ENCODE measurements at places on chromosomes 2 and 18. TPM values are rescaled to one million over a fixed set of nuclear protein-coding genes. Genes with fewer than 3 reads are reported as not detected.

- H3K4me3 ChIP-seq: no peak overlapping the region
- H3K36me3 ChIP-seq: no peaks in the 10 kb centered on the region
- peaks cover 4% of the 10 kb centered on the region for H3K4me1 ChIP-seq
- H3K27me3 ChIP-seq: no peaks in the 10 kb centered on the region
- peak; percentile 82 for DNase-seq
Measured at GRCh38 chr2:168773719-168774521, 28.5 kb upstream of the NOSTRIN start.

DNA sequence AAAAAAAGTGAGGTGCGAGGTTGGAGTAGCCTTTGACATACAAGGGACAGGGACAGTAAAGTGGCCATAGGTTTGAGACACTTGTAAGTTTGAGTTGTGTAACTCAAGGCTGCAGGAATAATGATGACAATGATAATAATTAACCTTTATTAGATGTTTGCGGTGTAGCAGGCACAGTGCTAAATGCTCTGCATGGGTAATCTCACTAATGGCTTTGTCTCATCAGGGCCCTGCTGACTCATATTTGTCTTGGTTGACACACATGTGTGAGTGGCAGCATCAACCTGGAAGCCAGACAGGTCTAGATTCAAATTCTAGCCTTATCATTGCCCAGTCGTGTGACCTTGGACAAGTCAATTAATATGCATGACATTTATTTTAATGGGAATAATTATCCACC lies 126.2 kb downstream of the FSHR start:
- no peak for DNase-seq
- no peaks in the 10 kb centered on the region for H3K4me1 ChIP-seq
- H3K4me3 ChIP-seq: no peak overlapping the region
- no peaks in the 10 kb centered on the region for H3K27me3 ChIP-seq
- no peaks in the 10 kb centered on the region for H3K36me3 ChIP-seq

- no peak overlapping the region for H3K4me3 ChIP-seq
- H3K36me3 ChIP-seq: no peaks in the 10 kb centered on the region
Measured at GRCh38 chr2:236526455-236527158, 43.0 kb upstream of the ACKR3 start.

DNA sequence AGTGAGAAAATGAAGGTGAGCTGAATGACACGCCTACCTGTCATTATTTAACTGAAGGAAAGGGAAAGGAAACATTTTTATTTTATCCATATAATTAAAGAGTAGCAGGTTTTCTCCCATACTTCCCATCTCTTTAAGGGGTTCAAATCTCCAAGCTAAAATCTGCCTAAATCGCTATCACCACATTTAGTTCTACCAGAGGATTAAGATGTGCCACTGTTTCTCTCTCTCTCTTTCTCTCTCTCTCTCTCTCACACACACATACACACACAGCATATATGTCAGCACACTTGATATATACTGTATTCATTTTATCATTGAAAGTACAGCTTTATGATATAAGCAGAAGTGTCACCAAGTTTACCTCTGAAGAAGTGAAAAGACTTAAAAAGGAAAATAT lies 3.1 kb downstream of the WIPF1 start:
- no peak for DNase-seq
- no peak overlapping the region for H3K4me3 ChIP-seq
- no peaks in the 10 kb centered on the region for H3K36me3 ChIP-seq
- H3K4me1 ChIP-seq: peaks cover 43% of the 10 kb centered on the region
- peak overlapping the region; percentile 70 for H3K27ac ChIP-seq

GRCh38 chr2:240745456-240745855 lies 53.8 kb downstream of the AQP12A start:
- no peaks in the 10 kb centered on the region for H3K36me3 ChIP-seq
- H3K4me1 ChIP-seq: no peaks in the 10 kb centered on the region
- H3K4me3 ChIP-seq: no peak overlapping the region
- DNase-seq: no peak

GRCh38 chr2:26849056-26849999 lies 1.4 kb downstream of the DPYSL5 start:
- peaks cover 66% of the 10 kb centered on the region for H3K27me3 ChIP-seq
- no peak for DNase-seq
- no peak overlapping the region for H3K27ac ChIP-seq
- no peak overlapping the region for H3K4me3 ChIP-seq
- H3K4me1 ChIP-seq: peaks cover 4% of the 10 kb centered on the region

- DNase-seq: no peak
- H3K36me3 ChIP-seq: peaks cover 2% of the 10 kb centered on the region
- no peak overlapping the region for H3K27ac ChIP-seq
- H3K4me1 ChIP-seq: peaks cover 22% of the 10 kb centered on the region
Measured at GRCh38 chr2:232261776-232262175, 116.8 kb upstream of the ALPP start.

- no peak overlapping the region for H3K27ac ChIP-seq
- no peaks in the 10 kb centered on the region for H3K27me3 ChIP-seq
- H3K36me3 ChIP-seq: no peaks in the 10 kb centered on the region
- peaks cover 17% of the 10 kb centered on the region for H3K4me1 ChIP-seq
- no peak overlapping the region for H3K4me3 ChIP-seq
- no peak for DNase-seq
Measured at GRCh38 chr2:239253701-239254436, 147.0 kb downstream of the HDAC4 start.

- no peaks in the 10 kb centered on the region for H3K4me1 ChIP-seq
- H3K27ac ChIP-seq: no peak overlapping the region
- no peaks in the 10 kb centered on the region for H3K36me3 ChIP-seq
- H3K4me3 ChIP-seq: no peak overlapping the region
Measured at GRCh38 chr18:10120622-10121021, 206.8 kb downstream of the VAPA start.

DNA sequence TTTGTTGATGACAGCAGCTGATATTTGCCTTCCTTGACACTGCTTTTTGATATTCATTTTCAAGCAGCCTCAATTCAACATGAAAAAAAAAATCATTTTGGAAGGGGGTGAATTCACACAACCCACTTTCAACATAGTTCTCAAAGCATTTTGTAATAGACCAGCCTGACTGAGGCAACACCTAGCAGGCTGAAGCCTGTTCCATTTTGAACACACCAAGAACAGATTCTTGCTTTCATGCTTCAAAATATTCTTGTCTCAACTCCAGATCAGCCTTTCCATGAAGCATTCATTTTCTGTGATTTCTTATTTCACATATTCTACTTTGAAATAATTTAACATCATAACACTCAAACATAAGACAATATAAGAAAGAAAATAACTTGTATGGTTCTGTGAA lies 812.6 kb upstream of the POU3F3 start:
- H3K27me3 ChIP-seq: no peaks in the 10 kb centered on the region
- no peak for DNase-seq
- H3K27ac ChIP-seq: no peak overlapping the region
- no peak overlapping the region for H3K4me3 ChIP-seq
- H3K4me1 ChIP-seq: no peaks in the 10 kb centered on the region

GRCh38 chr2:58709687-58710354 lies 468.7 kb upstream of the FANCL start:
- no peak overlapping the region for H3K27ac ChIP-seq
- no peak for DNase-seq
- H3K4me1 ChIP-seq: no peaks in the 10 kb centered on the region
- no peaks in the 10 kb centered on the region for H3K36me3 ChIP-seq
- no peaks in the 10 kb centered on the region for H3K27me3 ChIP-seq

GRCh38 chr2:113178069-113178746 lies 4.4 kb downstream of the PSD4 start:
- H3K27ac ChIP-seq: no peak overlapping the region
- DNase-seq: no peak
- no peak overlapping the region for H3K4me3 ChIP-seq

DNA sequence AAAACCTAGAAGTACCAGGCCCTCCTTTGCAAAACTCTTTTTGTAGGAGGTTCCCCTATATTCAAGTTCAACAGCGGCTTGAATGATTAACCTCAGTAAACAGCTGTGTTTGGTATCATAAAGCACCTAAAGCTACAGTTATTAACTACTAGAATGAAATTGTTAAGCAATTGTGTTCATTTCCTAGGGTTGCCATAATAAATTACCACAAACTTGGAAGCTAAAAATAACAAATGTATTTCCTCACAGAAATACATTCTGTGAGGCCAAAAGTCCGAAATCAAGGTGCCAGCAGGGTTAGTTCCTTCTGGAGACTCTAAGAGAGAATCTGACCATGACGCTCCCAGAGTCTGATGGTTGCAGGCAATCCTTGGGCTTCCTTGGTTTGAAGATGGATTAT lies 202.1 kb upstream of the ACVR2A start:
- no peak overlapping the region for H3K27ac ChIP-seq
- no peak overlapping the region for H3K4me3 ChIP-seq
- no peaks in the 10 kb centered on the region for H3K27me3 ChIP-seq

DNA sequence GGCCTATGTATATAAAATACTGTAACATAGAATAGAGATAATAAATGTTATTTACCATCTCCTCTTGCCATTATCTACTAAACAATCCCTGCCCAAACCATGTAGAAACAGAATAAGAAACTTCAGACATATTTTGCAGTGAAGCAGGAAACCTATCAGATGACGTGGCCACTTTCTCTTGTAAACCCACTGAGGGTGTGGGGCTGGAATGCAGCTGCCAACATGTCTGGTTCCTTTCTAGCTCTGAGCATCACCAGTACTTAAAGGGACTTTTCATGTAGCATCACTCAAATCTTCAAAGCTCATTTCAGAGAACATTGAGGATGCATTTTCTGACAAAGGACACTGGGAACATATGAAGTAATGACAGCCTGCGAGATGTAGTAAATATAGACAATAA lies 251.8 kb downstream of the LPIN1 start:
- H3K27ac ChIP-seq: no peak overlapping the region
- DNase-seq: peak; percentile 43
- H3K4me1 ChIP-seq: peaks cover 12% of the 10 kb centered on the region
- no peak overlapping the region for H3K4me3 ChIP-seq

DNA sequence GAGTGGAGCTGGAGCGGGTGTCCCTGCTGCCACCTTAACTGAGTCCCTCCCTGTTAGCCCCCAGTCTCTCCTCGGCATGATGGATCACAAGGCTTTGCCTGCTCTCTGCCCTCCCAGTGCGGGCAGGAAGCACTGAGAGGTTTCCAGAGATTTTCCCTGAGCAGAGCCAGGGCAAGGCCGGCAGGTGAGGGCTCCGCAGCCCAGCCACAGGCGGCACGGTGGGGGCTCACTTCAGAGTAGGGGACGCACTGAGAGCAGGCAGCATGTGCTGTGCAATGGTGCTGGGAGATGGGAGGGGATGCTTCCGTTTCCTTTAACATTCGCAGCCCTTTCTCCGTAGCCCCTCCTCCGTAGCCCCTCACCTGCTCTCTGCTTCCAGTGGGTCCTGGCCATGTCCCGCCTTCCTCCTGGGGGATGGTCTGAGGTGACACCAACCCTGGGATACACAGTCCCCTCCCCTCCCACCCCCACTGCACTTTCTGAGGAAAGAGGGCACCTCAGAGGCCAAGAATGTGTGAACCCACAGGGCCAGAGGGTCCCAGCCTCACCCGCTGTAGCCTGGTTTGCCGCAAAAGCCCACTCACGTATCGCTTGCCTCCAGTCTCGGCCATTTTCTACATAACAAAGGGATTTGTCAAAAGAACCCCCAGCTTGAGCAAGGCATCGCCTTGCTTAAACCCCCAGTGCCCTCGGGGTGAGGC lies 10.7 kb downstream of the KCNF1 start:
- no peaks in the 10 kb centered on the region for H3K36me3 ChIP-seq
- no peak overlapping the region for H3K27ac ChIP-seq
- H3K4me3 ChIP-seq: no peak overlapping the region
- no peaks in the 10 kb centered on the region for H3K4me1 ChIP-seq
- DNase-seq: no peak

GRCh38 chr2:102618452-102619413 lies 620 bp upstream of the SLC9A2 start:
- no peak overlapping the region for H3K27ac ChIP-seq
- peaks cover 2% of the 10 kb centered on the region for H3K4me1 ChIP-seq
- peaks cover 46% of the 10 kb centered on the region for H3K27me3 ChIP-seq
- peak; percentile 16 for DNase-seq
- H3K4me3 ChIP-seq: peak overlapping the region; percentile 30

DNA sequence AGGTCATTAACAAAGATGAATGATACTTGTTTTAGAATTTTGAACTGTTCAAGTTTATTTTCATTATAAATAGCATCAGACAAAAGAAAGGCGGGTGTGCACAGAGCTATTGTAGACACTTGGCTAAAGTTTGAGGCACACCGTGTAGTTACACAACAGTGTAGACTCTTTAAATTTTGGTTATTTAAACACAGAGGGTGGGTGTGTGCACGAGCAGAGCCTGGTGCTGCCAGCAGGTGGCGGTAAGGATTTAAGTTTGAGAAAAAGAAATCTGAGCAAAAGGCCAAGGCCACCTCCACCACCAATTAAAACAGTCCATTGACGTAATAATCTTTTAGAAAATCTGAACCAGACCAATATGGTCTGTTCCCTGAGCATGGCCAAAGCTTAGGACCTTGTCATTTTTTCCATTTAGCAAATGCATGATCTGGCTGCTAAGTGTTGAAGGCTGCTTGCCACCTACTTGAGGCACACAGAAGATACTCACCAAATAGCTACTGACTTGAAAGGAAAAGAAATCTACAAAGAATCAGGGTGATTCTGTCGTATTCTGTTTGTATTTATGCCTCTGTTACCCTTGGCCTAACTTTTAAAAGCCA lies 14.3 kb downstream of the COPS7B start:
- H3K4me3 ChIP-seq: no peak overlapping the region
- H3K36me3 ChIP-seq: peaks cover 18% of the 10 kb centered on the region
- H3K27ac ChIP-seq: no peak overlapping the region
- DNase-seq: peak; percentile 51

GRCh38 chr18:36094431-36094830 lies 27.1 kb upstream of the RPRD1A start:
- no peak overlapping the region for H3K27ac ChIP-seq
- H3K27me3 ChIP-seq: peaks cover 18% of the 10 kb centered on the region
- no peak for DNase-seq
- no peak overlapping the region for H3K4me3 ChIP-seq
- no peaks in the 10 kb centered on the region for H3K4me1 ChIP-seq

DNA sequence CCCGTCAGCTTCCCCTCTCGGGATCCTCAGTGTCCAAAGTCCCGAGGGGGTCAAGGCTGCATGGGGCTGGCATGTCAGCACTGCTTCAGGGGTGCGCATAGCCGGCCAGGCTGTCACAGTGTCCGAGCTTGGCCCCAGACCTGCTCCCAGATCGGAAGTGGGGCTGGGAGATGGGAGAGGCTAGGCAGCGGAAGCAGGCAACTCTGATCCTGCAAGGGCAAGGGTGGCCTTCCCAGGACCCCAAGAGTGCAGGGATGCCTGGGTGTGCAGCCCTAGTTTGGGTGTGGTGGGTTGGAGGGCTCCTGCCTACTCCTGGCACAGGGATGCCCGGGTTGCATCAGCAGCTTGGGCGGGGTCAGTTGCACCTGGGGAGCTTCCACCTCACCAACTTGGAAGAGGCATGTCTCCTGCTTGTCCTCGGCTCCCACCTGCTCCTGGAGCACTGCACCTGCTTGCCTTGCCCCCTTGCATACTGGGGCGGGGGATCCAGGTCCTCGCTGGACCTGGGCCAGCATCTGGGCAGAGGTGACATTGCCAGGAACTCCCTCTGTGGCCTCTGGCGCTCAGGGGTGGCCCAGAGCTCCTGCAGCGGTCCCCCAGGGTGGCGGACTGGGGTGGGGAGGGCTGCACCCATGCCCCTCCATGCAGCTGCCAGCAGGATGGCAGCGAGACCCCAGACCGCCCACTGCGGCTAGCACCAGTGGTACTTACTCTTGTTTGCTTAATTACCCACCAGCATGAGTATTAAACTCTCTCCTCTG lies 41.3 kb downstream of the CBLN2 start:
- no peak for DNase-seq
- H3K27me3 ChIP-seq: no peaks in the 10 kb centered on the region
- no peak overlapping the region for H3K27ac ChIP-seq
- no peaks in the 10 kb centered on the region for H3K4me1 ChIP-seq

The TGIF1 gene
- 75.6 TPM for total RNA-seq

The TUBB8B gene
- 1.1 TPM for total RNA-seq

The C2orf92 gene
- 4.2 TPM for total RNA-seq

The GLB1L gene
- total RNA-seq: 9.5 TPM

The CSRNP3 gene
- total RNA-seq: not detected

The ALPP gene
- total RNA-seq: not detected

The ZFAND2B gene
- 24.0 TPM for total RNA-seq

Data from endothelial cell of umbilical vein (primary cell).